ENCODE measurements at places on chromosomes 4 and X. TPM values are rescaled to one million over a fixed set of nuclear protein-coding genes. Genes with fewer than 3 reads are reported as not detected.

The JCHAIN gene
- total RNA-seq: not detected

DNA sequence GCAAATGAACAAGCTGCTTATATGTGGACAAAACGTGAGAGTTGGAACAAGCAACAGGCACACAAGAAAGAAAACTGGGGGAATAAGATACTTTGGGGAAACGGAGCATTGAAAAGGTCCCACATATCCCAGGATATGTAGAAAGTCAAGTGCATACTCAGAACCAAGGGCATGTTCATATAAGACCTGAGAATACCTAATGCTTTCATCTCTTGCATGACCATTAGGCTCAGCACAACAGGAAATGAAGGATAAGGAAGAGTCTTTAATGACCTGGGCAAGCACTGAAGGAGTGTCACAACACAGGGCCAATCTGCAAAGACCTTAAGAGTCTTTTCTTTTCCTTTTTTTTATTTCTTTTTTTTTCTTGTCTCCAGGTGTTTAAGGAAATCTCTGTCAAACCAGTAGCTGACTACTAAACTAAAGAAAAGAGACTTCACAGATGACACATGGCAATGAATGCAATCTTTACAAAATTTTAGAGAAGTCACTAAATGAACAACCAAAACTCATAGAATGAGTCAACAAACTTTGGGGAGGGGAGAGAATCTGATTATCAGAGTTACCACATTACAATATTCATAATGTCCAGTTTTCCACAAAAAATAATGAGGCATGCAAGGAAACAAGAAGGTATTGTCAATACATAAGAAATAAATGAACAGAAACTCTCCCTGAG is 67.9 kb upstream of the STK26 start:
- DNase-seq: no peak

The PRAF2 gene
- total RNA-seq: 0.57 TPM

DNA sequence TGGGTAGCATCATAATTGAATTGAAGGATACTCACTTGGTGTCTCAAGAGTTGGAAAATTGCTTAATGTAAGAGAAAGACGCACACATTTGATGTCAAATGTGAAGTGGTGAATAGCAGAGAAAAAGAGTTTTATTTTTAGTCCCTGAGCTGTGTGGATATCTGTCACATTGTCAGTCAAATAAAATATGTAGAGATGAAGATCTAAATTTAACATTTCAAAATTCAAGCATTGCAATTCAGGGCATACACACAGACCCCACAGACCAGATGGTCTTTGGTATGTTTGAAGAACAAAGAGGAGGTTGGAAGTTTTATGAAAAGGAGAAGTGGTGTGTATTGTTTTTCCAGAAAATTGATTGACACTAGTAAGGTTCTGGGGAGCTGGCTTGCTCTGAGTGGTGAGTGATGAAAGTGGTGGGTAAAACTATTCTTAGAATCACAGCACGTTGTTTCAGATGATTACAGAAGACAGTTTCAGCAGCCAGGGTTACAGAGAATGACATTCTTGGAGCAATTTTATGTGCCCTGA is 44.9 kb upstream of the BBS12 start:
- no peak for DNase-seq

The CCDC160 gene
- not detected for total RNA-seq

DNA sequence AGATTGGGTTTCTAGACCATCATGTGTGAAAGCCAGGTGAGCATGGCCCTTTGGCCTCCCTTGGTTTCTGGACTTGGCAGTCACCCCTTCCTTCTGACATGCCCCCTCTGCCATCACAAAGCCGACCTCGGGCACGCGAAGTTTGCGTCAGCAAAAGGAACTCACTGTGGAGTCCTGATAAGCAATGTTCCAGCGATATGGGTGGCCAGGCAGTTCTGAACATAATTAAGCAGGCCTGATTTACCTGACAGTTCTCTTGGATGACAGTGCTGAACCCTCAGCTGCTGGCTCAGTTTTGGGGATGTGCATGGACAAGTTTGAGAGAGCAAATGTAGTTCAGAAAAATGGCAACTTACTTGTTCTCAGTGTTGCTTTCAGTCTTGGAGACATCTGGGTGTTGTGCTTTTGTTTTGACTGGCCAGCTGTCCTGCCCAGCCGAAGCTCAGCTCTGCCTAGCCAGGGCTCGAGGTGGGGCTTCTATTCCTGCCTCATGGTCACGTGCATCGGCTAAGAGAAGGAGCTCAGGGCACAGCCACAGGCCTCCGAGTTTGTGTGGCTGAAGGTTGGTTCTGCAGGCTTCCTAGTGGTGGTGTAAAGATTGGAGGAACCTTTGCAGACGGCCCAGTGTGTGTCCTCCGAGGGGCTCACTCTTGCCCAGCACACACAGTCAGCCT is 78.3 kb downstream of the CLDN34 start:
- DNase-seq: no peak

DNA sequence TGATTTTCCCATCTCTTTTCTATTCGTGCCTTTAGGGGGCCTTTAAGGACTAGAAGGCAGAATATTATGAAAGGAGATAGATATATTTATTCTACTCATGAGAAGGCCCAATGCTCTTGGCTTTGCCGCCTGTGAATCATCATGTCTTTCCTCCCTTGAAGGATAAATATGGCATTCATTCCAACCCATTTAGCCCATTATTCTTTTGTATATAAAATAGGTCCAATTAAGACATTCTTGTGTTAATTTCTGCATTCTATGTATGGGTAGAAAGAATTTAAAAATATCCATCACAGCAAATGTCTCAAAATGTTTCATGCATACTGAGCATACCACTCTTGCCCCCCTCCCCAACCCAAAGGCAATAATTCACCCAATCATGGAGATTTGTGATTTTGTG is 115.1 kb downstream of the AFF2 start:
- no peak for DNase-seq
